Keratinocyte (primary cell): ENCODE measurements at places on chromosomes 2 and 18.

DNA sequence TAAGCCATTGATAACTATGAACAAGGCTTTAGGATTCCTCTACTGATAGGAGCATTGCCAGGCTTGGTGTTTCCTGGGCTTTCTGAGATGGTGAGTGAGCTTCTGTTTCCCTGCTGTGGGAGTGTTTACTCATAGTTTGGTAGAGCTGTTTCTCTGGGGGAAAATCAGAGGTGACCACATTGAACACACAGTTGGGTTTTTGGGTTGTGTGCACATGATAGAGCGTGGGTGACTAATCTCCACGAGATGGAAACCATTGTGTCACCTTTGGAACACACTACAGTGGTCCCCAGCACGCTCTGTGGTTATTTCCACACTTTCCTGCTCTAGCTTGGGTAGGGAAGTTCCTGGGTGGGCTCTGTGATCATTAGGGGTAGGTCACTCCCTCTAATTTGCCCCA is 5.4 kb downstream of the IL1R1 start:
- no peak for DNase-seq

- no peak for DNase-seq
These were observed 35.6 kb downstream of the RMC1 start for GRCh38 chr18:23538870-23539269.

GRCh38 chr2:228103379-228103778 is 78.1 kb downstream of the SPHKAP start:
- DNase-seq: no peak

DNA sequence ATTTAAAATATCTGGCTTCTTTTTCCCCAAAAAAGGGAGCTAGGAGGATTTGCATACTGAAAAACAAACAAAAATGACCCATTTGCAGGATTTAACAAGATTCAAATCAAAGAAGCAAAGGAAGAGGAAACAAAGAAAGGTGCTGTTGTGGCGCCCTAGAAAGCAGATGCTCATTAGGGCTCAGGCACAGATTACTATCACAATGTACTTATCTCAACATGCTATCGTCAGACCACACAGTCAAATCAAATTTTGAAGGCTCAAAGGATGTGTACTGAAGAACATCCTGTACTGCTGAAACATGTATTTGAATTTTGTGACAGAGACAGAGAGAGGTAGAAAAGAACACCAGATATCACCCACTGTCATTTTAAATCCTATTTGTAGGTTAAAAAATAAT is 10.9 kb downstream of the RBMS1 start:
- no peak for DNase-seq

GRCh38 chr2:174495365-174496012 is 8.7 kb upstream of the GPR155 start:
- DNase-seq: no peak

GRCh38 chr2:98476192-98476868 is 31.7 kb downstream of the INPP4A start:
- no peak for DNase-seq

DNA sequence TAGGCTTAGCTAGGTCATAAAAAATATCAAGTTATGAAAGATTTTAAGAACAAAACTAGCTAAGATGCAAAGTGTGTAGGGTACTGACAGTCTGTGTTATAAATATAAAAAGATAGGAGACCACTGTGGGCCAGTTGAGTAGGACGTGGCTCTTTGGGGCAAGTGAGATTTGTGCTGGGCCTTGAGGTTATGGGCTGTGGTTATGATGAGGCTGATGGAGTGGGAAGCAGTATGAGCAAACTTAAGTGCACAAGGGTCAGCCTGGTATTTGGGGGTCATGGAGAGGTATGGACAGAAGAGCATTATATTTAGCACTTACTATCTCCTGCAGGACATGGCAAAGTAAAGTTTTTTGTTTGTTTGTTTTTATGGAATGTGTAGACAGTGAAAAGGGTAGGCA is 70.1 kb downstream of the SETBP1 start:
- no peak for DNase-seq

- no peak for DNase-seq
These were observed 303.9 kb upstream of the EPHA4 start for GRCh38 chr2:221876016-221876415.

DNA sequence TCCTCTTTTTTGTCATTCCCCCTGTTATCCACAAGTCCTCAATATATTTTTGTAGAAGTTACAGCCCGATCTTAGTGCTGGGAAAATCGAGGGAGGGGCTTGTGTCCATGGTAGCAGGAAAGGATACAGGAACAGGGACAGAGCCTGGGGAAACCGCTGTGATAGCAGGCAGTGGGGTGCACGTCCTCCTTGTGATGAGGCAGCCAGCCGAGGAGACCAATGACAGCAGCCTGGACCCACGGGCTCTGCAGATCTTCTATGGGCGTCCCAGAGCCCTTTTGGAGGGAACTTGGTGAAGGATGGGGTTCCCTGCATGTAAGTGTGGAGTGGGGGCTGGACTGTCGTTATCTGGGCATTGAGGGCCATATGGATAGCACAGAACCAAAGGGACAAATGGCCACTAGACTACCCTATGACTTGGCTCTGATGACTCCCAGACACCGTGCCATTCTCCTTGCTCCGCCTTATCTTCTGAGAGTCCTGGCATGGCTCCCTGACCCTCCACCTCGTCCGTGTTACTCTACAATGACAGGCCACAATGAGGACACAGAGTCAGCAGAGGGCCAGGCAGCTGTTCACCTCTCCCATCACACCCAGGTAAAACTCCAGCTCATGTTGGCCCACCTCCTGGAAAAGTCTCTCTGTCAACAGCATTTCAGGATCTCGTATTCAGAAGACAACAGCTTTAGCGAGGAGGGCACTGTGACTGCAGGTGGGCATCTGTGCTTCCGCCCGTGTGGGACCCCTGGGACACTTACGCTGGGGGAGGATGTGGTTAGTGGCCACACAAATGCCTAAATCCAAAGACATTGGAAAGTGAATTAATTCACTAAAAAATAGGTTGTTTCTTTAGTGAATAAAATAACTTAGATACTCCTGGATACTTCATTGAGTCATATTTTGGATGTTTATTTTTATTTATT is 100.1 kb downstream of the VAPA start:
- DNase-seq: no peak

- no peak for DNase-seq
These were observed 300.1 kb upstream of the SLC8A1 start for GRCh38 chr2:40751981-40752380.

DNA sequence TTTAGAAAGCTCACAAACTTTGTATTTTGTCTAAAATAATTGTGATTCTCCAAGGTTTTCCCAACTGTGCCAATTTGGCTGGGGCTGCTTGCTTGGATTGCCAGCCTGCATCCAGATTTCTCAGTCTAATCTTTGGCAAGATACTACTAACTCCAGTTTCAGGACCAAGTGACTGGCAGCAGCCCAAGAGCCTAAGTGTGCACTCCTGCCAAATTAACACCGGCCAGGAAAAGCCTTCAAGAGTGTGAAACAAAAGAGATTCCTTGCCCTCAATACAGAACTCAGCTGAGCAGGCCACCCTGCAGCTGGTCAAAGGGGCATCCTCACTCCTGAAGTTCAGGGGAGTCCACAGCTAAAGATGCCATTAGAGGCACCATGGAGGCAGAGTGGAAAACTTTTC is 589.0 kb upstream of the ACVR2A start:
- DNase-seq: no peak

GRCh38 chr2:172484706-172485105 is 57.3 kb downstream of the ITGA6 start:
- no peak for DNase-seq

DNA sequence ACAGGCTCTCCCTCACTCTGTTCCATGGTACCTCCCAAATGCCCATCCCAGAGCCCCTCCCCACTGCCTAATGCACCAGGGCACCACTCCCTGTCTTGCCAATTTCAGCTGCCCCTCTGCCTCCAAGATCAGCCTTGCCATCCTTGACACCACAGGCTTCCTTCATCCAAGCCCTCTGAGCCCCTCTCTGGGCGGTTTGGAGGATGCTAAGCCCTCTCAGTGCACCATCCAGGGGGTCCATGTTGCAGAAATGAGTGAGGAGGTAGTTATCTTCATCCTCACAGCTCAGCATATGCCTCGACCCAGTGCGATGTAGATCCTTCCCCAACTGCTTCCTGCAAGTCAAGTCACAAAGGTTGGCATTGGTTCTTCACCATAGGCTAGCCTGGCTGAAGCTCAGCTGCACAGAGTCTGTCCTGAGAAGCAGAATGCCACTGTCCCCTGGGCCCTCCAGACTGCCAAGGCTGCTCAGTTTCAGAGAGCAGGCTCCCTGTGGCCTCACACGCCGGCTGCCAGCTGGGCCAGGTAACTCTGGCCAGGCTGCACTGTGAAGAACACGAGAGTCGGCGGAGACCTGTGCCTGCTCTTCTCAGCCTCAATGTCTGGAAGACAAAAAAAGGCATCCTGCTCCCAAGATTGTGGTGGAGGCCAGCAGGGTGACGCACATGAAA is 9.9 kb upstream of the MAP3K2 start:
- no peak for DNase-seq
